ENCODE measurements at places on chromosomes 7 and 10.

- no peak for DNase-seq
Measured at GRCh38 chr7:14073543-14073942, 84.1 kb upstream of the ETV1 start.

- no peak for DNase-seq
Measured at GRCh38 chr10:51663086-51663485, 36.3 kb downstream of the CSTF2T start.

- no peak for DNase-seq
Measured at GRCh38 chr10:59064759-59065539, 111.5 kb upstream of the PHYHIPL start.

DNA sequence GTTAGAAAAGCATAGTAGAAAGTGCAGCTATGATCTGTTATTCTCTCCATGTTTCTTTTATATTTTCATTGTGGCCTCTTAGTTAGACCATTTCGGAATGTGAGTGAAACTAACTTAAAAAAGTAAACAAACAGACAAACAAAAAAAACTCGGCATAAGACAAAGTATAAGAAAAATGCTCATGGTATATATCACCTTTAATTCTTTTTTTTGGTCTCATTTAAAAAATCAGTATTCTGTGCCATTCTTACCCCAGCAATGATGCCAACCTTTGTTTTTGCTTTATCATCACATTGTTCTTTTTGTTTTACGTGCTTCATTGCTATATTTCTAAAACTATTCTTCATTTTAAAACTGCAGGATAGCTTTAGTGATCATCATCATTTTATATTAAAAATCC lies 2.8 kb upstream of the TMEM229A start:
- no peak for DNase-seq

DNA sequence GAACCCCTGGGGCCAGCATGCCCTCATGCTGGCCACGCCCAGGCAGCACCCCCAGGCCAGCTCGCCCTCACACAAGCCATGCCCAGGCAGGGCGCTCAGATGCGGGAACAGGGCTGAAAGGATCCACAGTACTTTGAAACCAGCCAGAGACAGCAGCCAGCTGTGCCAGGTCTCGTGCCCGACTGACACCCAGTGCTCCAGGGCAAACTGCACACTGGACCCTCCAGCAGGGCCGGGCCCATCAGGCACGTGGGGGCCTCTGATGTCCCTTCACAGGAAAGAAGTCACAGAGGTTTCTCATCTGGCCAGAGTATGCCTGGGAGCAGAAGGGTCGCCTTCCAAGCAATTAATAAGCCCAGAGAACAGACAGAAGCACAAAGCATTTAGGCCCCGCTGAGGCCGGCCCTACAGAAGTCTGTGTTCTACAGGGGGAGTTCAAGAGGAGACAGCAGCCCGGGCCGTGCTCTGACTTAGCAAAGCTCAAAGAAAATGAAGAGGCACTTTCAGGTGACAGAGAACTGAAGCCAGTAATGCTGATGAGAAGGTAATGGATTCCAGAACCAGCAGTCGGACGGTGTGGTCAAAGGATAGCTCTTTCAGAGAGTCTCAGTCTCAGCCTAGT lies 21.4 kb downstream of the MAD1L1 start:
- DNase-seq, result no peak

- DNase-seq, result no peak
Measured at GRCh38 chr7:41910940-41911600, 208.2 kb upstream of the INHBA start.

GRCh38 chr10:61612450-61612849 lies 50.3 kb upstream of the CABCOCO1 start:
- DNase-seq, result no peak

DNA sequence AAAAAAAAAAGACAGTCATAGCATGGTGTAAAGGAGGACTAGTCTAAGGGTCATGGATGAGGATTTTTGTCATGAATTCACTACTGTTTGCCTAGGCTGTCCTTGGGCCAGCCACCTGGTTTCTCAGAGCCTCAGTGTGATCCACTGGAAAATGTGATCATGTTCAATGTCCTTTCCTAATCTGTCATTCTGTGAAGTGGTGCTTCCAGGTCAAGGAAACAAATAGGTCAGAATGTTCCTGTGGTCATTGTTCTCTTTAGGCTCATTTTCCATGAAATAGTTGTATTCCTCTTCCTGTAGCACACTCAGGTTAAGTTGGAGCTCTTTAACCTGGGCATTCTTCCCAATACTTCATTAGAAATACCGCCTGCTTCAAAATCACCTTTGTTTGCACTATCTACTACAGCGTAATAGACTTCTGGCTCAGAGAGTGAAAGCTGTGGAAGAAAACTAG lies 16.5 kb downstream of the CD36 start:
- DNase-seq, result no peak

GRCh38 chr10:19158870-19159269 lies 110.3 kb downstream of the MALRD1 start:
- DNase-seq, result no peak

DNA sequence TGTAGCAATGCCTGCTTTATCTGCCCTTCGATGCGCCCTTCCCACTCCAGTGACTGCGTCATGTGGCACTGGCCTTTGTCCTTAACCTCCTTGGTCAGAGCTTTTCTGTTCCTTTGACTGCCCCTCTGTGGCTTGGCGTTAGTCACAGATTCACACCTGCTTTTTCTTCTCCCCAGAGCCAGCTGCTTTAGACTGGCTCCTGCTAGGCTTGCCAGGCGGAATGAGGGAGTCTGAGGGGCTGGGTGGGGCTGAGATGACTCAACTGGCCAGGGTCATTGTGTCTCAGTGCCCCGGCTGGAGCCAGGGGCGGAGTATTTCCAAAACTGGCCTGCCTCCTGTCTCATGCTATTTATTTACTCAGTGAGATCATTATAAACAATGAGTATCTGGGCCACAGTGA lies 194.1 kb downstream of the EMX2 start:
- no peak for DNase-seq

GRCh38 chr7:134301592-134301991 lies 15.1 kb downstream of the SLC35B4 start:
- DNase-seq, result no peak

DNA sequence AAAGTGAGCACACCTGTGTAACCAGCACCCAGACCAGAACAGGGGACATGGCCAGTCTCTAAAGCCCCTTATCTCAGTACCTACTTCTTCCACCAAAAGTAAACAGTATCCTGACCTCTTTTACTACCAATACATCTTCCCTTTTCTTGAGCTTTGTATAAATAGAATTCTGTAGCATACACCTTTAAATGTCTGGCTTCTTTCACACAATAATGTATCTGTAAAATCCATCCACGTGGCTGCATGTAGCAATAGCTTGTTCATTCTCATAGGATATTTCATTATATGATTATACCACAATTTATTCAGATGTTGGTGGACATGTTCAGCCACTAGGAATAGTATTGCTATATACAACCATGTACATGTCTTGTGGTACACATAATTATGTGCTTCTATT lies 40.6 kb downstream of the BTBD16 start:
- no peak for DNase-seq

- DNase-seq, result no peak
Measured at GRCh38 chr10:69952821-69953221, 99.8 kb upstream of the MACROH2A2 start.

DNA sequence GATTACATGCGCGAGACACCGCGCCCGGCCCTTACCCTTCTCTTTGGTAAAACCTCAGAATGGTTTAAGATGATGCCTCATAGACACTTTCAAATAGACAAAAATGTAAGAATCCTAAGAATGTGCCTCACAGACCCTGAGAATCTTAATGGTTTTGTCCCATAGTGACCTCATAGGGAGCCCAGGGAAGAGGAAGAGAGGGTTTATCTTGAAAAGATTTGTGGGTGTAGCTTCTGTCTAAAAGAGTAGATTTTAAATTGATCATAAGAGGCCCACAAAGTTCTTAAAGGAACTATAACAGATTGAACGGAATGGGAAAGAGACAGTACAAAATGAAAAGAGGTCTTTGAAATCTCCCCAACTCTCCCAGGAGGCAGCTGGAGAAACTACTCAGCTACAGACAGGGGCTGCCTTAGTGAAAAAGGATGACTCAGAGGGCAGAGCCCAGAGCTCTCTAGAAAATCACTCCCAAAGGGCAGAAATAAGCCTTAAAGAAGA lies 220.6 kb downstream of the ADRA2A start:
- DNase-seq, result no peak

DNA sequence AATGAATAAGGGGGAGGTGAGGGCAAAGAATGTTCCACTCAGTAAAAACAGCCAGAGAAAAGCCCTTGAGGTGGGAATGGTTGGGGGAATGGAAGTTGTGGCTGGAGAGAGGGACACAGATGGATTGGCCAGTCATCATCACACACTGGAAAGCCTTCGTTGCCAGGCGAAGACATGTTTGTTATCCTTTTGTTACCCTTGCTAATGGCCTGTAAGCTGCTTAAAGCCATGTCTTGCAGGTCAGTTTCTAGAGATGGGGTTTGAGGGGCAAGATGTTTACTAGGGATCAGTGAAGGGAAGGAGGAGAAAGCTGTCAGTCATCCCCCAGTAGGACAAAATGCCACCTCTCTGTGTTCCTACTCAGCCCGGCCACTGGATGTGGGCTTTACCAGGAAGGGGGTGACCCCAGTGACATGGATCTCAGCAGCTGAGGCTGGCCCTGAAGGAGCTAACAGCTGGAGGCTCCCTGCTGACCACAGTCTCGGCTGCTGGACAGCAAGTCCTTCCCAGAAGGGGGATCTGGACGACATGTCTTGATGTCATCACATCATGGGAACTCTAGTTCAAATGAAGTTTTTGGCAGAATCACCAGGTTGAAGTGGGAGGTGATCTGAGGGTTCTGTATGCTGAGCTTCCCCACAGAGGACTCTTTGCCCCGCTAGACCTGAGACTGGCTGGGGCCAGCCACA lies 66.2 kb downstream of the TBXAS1 start:
- no peak for DNase-seq

DNA sequence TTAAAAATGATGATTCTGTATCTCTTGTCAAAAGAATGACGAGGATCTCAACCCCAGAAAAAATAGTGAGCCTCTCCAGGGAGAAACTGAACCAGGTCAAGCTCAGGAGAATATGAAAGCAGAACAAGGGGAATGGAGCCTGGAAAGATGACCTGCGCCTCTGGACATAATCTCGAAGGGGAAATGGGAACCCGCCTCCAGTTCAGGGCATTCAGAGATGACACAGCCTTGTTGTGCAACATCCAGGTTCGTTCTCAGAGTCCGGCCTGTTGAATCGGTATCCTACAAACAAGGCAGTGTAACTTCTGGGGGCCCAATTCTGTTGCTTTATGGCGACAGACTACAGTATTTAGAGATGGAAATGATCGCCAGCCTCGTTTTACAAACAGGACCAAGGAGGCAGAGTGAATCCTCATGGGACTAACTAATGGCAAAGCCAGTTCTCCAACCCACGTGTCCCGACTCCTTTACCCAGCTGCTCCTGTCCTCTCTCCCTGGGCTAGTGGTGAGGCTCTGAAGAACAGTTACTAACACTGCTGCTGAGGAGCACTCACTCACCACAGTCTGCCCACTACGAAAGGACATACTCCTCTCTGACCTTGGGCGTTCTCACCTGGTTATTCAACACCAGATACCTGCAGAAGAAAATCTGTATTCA lies 67.6 kb downstream of the JAZF1 start:
- no peak for DNase-seq

DNA sequence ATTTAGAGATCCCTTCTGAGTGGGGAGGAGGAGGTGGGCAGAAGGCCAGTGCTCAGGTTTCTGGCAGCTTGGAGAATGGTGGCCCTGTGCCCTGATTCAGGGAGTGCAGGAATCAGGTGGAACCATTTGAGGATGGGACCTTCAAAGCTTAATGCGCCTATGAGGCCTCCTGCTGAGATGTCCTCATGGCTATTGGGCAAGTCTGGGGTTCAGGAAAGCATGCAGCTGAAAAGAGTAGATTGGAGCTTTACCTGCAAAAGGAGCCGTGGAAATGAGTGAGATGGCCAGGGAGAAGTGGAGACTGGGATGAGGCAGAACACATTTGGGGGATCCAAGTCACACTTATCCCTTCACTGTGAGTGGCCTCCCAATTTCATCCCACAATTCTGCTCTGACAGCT lies 6.1 kb downstream of the FFAR4 start:
- DNase-seq, result no peak

GRCh38 chr7:102387064-102387463 lies 9.1 kb upstream of the PRKRIP1 start:
- DNase-seq, result no peak

DNA sequence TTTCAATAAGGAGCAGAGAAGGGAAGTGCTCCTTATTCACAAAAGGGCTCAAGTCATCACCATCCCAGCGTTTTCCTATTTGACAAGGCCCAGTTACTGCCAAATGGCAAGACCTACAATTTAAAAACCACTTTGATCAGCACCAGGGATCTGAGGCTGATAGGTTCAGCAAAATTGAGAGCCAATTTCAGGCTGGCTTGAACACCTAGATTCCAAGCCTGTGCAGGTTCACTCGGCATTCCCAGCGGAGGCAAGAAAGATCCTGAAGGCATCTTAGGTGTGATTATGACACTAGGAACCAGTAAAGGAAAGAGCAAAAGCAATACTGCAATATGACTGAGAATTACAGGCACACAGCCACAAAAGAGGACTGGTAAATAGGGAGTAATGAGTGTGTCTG lies 441.4 kb downstream of the CALN1 start:
- DNase-seq, result no peak

- DNase-seq, result no peak
Measured at GRCh38 chr10:74227697-74228424, 76.8 kb downstream of the ADK start.

DNA sequence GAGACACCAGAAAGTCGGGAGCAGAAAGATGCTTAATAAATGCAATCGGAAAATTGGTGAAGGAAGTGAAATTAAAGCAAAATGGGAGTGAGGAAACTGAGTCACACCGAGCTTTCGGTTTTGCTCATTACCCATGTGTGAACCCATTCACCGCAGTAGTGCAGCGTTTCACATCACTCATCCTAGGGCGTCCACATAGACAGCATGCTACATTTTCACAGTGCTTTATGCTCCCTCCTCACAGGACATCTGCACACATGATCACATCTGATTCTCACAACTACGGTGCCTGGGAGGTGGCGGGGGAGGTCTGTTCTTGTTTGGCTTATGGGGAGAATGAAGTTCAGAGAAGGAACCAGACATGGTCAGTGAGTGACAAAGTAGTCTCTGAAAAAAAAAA lies 36.6 kb upstream of the ATP6V0A4 start:
- DNase-seq, result no peak

DNA sequence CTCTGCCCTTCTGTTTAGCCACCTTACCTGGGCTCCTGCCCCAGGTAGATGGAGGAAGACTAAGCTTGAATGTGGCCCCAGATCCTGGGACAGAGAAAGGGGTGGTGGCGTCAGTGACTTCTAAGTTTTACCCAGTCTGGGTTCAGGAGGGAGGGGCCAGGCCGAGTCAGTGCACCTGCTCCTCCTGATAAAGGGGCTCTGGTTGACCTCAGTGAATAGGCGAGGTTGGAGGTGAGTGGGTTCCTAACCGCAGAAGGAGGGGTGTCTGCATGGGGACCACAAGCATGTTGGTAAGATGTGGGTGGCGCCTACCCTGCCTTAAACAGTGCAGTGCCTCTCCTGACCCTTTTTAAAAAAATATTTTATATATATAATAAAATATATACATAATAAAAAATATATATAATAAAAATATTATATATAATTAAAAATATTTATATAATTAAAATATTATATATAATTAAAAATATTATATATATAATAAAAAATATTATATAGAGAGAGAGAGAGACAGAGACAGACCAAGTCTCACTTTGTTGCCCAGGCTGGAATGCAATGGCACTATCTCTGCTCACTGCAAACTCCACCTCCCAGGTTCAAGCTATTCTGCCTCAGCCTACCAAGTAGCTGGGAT lies 97.3 kb upstream of the GTF2I start:
- no peak for DNase-seq

GRCh38 chr10:35119378-35119777 lies 7.3 kb upstream of the CREM start:
- no peak for DNase-seq

All from SIG-M5 (cell line).